ENCODE measurements at places on chromosomes 5 and 9.

DNA sequence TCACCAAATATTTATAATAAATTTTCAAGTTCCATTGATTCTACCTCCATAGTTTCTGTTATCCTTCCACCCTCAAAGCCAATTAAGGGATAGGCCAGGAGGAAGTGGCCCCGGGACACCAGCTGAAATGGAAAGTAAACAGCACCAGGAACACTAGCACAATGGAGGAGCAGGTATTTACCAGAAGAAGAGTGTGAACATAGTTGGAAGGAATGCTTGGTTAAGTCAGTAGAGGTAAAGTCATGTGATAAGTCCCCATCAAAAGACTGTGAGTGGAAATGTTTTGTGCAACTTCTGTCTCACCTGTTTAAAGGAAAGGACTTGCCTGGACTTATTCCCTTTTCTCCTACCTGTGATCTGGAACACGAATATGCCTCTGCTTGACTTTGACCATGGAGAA is 146.7 kb upstream of the RAI14 start:
- no peak for DNase-seq

DNA sequence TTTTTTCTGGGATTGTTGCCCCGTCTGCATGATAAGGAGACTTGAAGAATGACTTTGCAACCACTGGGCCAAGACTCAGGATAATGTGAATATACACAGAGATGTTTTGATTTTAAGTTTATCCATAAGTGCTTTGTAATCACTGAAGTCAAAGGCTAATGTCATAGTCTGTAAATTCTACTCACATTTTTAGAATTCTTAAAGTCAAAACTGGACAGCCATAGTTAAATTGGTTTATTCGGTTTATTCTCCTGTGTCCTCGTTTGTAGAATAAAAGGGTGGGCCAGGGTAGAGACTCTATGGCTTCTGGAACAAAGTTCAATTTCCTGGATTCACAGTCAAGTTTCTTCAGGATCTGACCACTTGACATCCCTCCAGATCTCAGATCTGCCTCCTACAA is 327.7 kb upstream of the TNC start:
- DNase-seq = no peak

DNA sequence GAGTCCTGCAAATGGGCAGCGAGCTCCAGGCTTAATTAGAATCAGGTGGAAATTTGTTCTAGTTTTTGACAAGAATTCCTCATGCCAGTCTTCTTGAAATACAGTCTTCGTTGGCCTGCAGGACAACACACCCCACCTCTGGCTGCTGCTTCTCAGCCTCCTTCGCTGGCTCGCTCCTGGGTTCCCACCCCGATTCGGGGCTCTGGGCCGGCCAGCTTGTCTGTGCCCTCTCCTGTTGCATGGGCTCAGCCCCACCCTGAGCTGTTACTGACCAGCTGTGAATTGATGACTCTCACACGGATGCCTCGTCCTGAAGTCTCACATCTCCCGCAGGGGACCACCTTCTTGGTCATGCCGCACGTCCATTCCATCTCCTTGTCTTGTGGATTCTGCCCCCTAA is 21.0 kb downstream of the PSD2 start:
- no peak for DNase-seq

- no peak for DNase-seq
Observed at GRCh38 chr5:137268646-137269045, 230.5 kb downstream of the SPOCK1 start.

GRCh38 chr5:141574122-141574510 is 44.7 kb downstream of the DIAPH1 start:
- no peak for DNase-seq

DNA sequence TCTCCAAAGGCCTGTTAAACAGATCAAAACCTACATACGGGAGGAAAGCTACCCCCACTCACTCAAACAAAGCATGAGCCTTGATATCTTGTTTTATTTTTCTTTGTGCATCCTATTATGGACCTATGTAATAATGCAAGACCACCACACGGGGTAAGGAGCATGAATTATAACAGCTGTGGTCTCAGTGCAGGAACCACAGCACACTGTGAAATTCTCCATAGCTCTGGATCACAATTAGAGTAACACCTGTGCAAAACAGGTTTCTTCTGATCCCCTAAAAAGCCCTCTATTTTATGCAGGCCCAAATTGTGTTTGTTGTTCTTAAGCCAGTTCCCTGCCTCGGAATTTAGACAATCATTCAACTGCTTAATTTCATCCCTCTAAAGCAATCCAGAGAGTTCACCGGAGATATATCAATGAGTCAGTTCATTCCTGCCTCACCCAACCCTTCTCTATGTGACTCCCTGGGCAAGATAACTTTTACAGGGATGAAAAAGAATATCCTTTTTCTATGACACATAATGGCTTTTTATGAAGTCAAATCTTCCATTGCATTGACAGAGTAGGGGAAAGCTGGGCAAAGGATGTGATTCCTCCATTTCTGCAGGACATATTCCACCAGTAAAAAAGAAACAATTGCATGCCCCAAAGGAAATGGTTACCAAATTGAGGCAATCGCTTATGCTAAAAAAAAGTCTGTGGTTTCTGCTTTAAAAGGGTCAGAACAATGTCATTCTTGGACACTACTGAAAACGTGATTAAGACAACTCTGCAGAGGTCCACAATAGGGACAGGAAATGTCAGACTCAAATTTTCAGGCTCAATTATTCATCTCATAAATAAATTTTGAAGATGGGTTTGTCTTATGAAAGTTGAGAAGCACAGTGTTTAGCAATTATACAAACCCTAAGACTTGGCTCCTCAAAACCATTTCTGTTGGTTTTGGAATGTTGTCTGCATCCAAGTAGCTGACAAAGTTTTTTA is 41.6 kb upstream of the FST start:
- DNase-seq = no peak

- peak; percentile 2 for DNase-seq
Observed at GRCh38 chr9:125785248-125785751, 38.1 kb downstream of the PBX3 start.

DNA sequence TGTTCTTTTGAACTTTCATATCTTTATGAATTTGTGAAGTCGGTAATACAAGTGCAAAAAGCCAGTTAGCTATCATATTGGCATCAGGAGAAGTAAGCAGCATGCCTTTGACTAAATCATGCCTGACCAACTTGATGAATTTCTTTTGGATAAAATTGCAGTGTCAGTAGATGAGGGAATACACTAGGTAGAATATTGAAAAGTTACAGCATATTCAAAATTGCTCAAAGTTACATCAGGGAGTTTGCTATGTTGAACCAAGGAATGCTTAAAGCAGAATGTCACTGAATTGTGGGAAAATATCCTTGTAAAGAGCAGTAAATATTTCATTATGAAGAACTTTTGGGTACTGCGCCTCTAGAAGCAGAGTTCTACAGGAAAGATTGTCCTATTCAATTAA is 87.1 kb upstream of the TLX3 start:
- DNase-seq = no peak

- DNase-seq = no peak
Observed at GRCh38 chr5:149576021-149576420, 5.3 kb upstream of the ARHGEF37 start.

- DNase-seq = no peak
Observed at GRCh38 chr5:1484730-1485578, 38.8 kb downstream of the LPCAT1 start.

- DNase-seq = no peak
Observed at GRCh38 chr5:33257807-33258429, 182.8 kb upstream of the TARS1 start.

- no peak for DNase-seq
Observed at GRCh38 chr5:122701640-122702523, 73.0 kb upstream of the SNX2 start.

DNA sequence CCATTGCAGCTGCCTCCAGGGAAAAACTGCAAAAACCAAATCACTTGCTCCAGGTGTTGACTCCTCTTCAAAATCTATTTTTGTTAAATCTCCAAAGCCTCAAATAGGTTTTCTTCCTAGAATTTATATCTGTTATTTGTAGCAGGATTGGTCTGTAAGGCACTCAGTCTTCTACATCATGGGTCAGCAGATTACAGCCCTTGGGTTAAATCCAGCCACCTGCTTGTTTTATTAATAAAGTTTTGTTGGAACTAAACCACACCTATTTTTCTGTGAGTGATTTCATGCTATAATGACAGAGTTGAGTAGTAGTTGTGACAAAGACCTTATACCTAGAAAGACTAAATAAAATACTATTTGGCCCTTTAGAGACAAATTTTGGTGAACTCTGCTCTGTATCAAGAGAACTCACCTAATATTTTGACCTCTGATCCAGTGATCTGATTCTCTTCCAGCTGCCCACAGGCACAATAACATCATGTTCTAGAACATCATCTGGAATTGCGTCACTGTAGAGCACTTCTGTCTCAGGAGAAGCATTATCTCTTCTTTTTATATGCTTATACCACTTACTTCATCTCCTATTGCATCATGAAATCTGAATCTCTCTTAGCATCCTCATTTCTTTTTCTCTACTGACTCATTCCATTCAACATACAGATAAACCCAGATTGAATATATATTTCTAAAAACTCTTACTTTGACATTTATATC is 130.1 kb downstream of the RPS23 start:
- no peak for DNase-seq

GRCh38 chr5:147411359-147412319 is 98.2 kb downstream of the DPYSL3 start:
- no peak for DNase-seq

GRCh38 chr9:97272072-97272471 is 35.4 kb upstream of the CCDC180 start:
- DNase-seq = no peak

DNA sequence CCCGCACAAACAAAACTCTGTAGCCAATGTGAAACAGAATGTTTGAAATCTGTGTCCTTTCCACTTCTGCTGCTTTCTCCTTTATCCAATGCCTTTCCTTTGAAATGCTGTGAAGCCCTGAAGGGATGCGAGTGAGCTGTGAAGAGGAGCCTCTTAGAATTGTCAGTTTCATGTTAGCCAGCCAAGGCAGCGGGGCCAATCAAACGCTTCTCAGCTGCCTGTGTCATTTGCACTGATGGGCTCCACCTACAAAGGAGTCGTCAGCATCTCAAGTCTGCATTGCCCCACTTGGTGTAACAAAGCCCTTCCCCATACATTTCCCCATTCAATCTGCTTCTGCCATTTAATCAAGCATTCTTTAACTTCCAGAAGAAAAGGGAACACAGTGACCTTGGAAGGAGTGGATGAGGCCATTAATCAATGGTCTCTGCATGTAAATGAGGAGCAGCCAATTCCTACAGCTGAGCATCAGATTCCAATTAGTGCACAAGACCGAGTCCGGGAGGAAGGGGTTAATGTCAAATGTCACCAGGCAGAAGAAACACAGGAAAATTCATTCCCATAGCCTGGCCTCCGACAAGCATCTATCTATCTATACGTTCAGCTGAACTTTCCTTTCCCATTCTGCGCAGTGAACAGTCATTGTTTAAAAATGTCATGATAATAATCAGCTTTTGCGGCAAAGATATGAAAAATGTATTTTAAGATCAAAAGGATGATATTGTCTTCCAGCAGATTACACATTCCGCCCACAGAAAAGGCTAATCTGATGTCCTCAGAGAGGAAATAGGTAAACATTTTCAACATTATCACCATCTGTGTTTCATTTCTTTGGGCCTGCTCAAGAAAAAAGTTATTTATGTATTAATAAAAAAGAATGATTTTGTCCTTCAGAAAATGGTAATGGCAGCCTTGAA is 154.6 kb downstream of the FSTL4 start:
- DNase-seq = no peak

- no peak for DNase-seq
Observed at GRCh38 chr5:84602371-84602771, 217.7 kb upstream of the EDIL3 start.

DNA sequence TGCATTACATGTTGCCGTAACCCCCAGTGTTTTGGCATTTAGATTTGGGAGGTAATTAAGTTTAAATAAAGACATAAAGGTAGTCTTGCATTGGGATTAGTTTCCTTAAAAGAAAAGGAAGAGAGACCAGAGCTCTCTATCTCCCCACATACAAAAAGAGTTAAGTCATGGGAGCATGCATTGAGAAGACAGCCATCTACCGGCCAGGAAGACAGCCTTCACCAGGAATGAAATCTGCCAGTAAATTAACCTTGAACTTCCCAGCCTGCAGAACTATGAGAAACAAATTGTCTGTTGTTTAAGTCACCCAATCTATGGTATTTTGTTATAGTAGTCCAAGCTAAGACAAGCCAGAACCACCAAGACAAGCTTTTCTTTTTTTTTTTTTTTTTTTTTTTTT is 567.0 kb upstream of the CDH18 start:
- DNase-seq = no peak

DNA sequence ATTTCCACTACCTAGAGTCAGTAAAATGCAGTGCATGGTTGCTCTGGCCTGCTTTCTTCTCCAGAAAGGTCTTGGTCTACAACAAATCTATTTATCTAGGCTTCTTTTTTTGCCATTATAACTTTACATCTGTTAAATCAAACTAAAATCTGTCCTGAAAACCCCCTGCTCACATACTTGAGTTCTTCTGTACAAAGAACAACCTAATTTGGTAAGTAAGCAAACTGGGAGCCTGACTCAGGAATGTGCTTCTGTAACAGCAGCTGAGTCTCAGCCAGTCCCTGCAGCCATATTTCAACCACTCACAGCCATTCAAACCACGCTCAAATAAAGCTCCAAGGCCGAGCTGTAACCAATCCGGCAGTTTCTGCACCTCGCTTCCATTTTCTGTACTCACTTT is 95.8 kb downstream of the PLPP1 start:
- no peak for DNase-seq

- no peak for DNase-seq
Observed at GRCh38 chr9:137367506-137368430, 55.2 kb downstream of the EXD3 start.

DNA sequence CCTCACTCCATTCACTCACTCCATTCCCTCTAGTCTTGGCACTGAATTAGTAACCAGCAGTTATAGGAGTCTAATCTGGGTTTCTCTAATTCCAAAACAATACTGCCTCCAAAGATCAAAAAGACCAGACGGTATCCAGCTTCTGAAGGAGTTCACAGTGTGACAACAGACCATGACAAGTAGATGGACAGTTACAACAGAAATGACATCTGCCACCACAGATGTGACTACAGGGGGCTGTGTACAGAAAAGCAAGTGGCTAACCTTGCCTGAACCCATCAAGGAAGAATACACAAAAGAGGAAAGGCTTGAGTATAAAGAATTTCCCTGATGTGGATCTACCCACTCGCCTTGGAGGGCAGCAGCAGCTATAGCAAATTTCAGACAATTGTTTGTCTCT is 112.4 kb downstream of the ACTL7B start:
- no peak for DNase-seq

DNA sequence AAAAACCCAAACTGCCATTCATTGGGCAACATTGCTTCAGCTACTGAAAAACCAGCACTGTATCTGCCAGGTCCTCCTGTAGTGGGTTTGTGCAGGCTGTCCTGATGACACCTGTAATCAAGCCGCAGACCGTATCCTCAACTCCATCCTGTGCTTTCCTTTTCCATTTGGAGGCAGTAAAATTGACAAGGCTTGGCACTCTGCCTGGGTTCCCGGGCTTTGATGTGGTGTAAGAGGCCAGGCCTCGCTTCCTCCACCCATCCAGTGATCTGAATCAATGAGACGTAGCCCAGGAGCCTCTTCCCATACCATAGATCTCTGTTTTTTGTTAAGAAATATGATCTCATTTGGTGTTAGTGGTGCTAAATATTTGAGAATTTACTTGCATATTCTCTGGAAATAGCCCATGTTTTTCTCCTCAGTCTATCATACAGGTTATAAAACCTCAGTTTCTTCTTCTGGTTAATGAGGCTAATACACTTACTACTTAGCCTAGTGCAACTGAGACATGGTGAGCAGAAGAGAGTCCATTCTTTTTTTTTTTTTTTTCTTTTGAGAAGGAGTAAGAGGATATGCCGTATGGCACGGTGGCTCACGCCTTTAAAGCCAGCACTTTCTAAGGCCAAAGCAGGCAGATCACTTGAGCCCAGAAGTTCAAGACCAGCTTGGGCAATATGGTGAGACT is 34.8 kb downstream of the LSM11 start:
- no peak for DNase-seq

Data from activated CD4-positive, alpha-beta T cell treated with anti-CD3 and anti-CD28 coated beads, Interleukin-2, amount 50 U/mL, for 4 hours (primary cell).